ENCODE measurements at places on chromosomes 3 and 15.

DNA sequence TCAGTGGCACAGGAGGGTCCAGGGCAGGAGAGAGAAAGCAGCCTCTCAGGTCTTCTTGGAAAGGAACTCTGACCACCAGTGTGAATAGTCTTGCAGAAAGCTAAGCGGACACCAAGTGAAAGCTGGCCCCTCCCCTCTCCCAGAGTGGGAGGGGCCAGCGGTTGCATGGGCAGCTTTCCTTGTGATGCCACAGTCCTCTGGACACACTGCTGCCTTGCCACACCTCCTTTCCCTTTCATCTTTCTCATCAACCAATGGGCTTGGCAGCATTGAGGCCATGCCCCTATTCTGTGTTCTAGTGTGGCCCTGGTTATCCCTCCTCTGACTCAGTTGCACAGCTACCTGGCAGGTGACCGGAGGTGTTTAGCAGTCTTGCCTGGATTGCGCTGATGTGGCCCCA lies 49.7 kb upstream of the GOLGA6B start:
- no peak for DNase-seq

- DNase-seq, result no peak
These were observed 4.8 kb upstream of the ISLR start for GRCh38 chr15:74168711-74169126.

DNA sequence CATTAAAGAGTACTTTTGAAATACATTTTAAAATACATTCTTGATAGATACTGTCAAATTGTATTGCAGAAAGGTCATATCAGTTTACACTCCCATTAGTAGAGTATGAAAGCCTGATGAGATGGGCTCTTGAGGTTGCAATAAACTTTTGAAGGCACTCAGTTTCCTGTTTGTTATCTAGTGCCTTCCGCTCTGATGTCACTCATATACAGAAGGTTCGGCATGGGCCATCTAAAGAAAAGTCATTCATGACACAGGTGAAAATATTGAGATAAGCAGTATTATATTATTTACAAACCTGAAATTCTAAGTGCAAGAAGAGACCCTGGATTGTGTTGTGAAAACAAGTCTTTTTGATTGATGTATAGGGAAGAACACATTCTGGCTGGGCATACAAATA lies 36.5 kb upstream of the DENND4A start:
- no peak for DNase-seq

GRCh38 chr3:39141171-39141995 lies 12.0 kb downstream of the CSRNP1 start:
- peak; percentile 82 for DNase-seq

- peak; percentile 73 for DNase-seq
These were observed 54.4 kb upstream of the EHHADH start for GRCh38 chr3:185308126-185308754.

GRCh38 chr15:97567411-97567810 lies 393.1 kb upstream of the ARRDC4 start:
- no peak for DNase-seq

GRCh38 chr15:86588413-86588812 lies 508.7 kb downstream of the AGBL1 start:
- DNase-seq, result no peak

DNA sequence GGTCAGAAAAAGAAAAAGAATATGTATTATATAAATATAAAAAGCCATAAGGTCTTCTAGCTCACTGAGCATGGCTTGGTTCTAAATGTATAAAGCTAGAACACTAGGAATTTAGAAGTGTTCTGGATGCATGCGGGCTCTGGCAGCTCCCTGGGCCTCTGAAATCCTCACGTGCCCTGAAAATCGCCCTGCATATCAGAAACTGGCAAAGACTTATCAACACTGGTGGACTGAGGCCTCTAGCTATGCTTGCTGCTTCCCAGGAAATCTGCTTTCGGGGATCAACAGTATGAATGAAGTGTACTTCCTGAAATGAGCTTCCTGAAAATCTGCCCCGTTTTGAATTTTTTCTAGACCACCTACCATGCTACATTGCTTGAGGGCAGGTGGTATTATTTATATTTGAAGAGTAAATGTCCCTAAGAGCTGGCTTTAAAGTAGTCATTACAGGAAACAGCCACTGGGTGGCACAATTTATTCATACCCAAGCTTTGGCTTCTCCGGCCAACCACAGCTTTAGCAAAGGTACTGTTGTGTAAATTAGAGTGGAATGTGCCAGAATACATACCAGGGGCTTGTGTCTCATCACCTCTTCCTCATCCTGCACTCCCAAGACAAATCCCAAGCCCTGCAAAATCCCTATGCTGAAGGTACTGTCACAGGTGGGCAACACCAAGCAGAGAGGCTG lies 17.7 kb downstream of the CRTAP start:
- peak; percentile 80 for DNase-seq

- peak; percentile 49 for DNase-seq
These were observed 7.0 kb upstream of the RNF111 start for GRCh38 chr15:58980351-58980939.

GRCh38 chr15:87816811-87817210 lies 439.7 kb downstream of the NTRK3 start:
- DNase-seq, result peak; percentile 99

GRCh38 chr15:65369212-65369547 lies 8.6 kb downstream of the IGDCC3 start:
- no peak for DNase-seq

GRCh38 chr3:194554473-194555123 lies 67.8 kb upstream of the ATP13A3 start:
- no peak for DNase-seq

GRCh38 chr3:17233398-17233800 lies 348.6 kb downstream of the PLCL2 start:
- DNase-seq, result peak; percentile 87

DNA sequence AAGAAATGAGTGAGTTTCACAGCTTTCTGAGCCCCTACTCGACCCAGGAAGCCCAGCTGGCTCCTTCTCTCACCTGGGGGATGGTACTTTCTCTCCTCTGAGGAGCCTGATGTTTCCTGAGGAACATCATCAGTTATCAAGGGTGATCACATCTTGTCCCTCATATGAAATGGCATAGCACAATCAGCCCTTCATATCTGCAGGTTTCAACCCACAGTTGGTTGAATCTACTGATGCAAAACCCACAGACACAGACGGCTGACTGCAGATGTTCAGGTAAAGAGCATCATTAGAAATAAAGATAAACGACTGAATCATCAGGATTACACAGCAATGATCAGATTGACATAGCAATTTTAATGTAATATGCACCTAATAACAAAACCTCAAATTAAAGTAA lies 93.6 kb upstream of the OSTN start:
- peak; percentile 20 for DNase-seq

GRCh38 chr15:61038387-61038786 lies 190.7 kb downstream of the RORA start:
- DNase-seq, result no peak

DNA sequence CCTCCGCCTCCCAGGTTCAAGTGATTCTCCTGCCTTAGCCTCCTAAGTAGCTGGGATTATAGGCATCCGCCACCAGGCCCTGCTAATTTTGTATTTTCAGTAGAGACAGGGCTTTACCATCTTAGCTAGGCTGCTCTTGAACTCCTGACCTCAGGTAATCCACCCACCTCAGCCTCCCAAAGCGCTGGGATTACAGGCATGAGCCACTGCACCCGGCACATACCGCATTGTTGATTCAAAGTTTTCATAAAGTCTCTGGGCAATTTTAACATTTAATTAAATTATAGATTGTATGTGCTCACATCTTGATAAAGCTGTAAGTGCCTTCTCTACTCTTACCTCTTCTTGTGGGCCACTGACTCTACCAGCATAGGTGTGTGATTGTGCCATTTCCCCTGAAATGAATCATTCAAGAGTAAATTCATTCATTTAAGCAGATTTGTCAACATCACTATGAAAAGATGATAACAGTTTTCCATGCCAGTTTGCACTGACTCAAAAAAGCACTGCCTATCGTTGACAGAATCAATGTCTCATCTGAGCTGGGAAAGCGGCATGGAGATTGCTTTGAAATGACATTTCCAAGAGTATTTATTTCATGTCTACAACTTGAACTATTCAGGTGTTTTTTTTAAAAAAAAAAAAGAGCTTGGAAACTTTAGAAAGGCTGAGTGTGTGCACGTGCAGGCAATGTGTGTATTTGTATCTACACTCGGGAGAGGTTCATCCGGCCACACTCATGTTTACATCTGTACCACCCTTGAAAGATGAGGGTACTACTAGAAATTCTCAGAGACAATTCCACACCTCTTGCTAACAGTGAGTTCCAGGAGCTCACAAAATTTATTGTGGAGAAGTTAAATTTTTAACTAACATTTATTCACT lies 3.5 kb downstream of the BCL2A1 start:
- DNase-seq, result no peak

DNA sequence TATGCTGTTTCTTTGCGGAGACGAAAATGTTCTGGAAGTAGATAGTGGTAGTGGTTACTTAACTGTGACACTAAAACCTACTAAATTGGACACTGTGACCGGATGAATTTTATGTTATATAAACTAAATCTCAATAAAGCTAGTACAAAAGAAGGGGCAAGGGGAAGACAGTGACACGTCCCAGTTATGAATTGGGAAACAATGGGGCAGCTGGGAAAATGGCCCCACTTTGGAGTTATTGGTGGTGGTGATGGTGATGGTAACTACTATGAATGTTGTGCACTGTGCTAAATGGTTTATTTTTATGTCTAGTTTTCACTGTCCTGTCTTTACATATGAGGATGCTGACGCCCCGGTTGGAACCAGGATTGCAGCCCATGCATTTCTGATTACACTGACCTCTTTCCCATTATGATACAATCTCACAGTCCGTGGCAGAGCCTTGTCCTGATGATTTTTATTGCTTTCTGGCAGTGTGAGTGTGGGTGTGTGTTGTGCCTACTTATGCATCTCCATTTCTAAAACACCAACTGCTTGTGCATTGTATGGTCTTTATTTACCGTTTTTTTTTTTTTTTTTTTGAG lies 192.0 kb downstream of the FNDC3B start:
- DNase-seq, result no peak

- DNase-seq, result peak; percentile 25
These were observed 11.0 kb upstream of the ZNF662 start for GRCh38 chr3:42894698-42895579.

GRCh38 chr15:96087180-96087884 lies 243.2 kb upstream of the NR2F2 start:
- DNase-seq, result no peak

DNA sequence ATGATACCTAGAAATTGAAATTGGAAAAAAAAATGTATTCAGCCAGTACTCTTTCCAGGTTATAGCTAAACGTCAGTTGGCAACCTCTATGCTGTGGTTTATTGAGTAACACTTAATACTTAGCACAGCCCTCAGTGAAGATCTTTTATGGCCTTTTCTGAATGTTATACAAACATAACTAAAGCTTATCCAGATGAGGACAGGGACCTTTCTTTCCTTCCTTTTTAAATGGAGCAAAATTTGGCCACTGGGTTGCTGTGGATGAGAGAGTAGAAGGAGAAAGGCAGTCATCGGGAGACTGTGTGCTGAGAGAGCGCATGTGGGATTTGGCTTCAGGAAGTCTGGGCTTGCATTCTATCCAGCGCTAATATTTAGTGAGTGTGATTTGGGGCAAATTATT lies 36.1 kb downstream of the IGF1R start:
- no peak for DNase-seq

- no peak for DNase-seq
These were observed 53.5 kb upstream of the PCSK6 start for GRCh38 chr15:101543026-101543390.

DNA sequence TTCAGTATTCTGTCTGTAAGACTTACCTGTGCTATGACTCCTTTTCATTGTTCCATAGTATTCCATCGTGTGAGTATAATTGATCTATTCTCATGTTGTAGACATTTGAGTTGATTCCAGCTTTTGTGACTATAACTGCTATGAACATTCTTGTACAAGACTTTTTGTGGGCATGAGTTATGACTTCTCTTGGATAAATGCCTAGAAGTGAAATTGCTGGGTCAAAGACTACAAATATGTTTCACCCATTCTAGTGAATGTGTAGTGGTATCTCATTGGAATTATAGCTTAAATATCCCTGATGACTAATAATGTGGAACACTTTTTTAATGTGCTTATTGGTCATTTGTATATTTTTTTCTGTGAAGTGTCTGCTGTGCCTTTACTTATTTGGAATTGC lies 27.6 kb upstream of the NPHP3 start:
- no peak for DNase-seq

GRCh38 chr3:183192650-183193300 lies 30.2 kb upstream of the LAMP3 start:
- no peak for DNase-seq

DNA sequence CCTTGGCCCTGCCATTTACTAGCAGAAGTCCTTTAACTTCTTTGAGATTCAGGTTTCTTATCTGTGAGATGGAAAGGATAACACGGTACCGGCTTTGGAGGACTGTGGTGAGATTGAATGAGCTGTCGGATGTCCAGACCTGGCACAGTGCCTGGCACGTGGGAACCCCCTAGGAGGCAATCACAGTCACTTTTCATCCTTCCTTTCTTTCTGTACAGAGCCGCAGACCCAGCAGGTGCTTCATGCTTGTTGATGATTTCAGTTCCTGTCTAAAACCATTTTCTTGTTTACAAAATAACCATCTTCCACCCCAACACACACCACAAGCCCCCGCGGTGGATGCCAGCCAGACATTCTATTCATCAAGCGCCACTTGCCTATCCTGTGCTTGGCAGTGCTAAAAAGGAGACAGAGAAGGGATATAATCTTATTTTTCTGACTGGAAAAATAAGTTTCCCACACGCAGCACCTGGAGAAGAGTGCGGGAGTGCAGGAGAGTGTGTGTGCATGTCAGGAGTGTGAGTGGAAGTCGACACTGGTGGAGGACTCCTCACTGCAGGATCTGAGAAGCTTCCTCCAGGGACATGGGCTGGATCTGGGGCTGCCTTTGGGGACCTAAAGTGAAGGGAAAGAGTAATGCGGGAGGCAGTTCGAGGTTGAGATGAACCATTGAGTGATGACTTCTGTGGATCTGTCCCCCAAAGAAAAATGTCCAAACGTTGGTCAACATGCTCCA lies 85.7 kb downstream of the ST6GAL1 start:
- no peak for DNase-seq

DNA sequence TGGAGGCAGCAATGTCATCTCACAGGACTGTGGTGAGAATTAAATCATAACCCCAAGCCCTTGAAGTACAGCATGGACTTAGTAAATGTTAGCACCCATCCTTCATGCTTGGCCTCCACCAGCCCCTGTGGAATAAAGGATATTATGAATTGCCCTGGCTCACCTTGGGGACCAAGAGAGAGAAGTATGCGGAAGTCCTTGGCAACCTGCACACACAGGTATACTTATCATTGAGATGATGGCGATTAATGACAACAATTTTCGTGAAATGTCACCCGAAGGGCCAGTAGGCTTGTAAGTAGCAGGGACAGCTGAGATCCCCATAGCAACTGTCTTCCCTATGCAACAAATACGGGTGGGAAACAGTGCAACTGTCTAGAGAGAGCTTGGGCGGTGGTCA lies 102.0 kb downstream of the FAM43A start:
- no peak for DNase-seq

GRCh38 chr3:77271306-77271705 lies 231.4 kb downstream of the ROBO2 start:
- DNase-seq, result no peak

GRCh38 chr3:196638861-196639482 lies 522 bp upstream of the NRROS start:
- no peak for DNase-seq

- peak; percentile 26 for DNase-seq
These were observed 9.6 kb downstream of the CMC1 start for GRCh38 chr3:28250999-28251398.

GRCh38 chr15:91956026-91956723 lies 102.7 kb downstream of the SLCO3A1 start:
- no peak for DNase-seq

Data from kidney tubule cell (primary cell).